Stimulated activated naive CD8-positive, alpha-beta T cell treated with anti-CD3 and anti-CD28 coated beads, Interleukin-15, Interleukin-2, amounts not matched to agents 100 U/mL and 50 U/mL, for 24 hours (primary cell): ENCODE measurements at places on chromosomes 2 and 18.

DNA sequence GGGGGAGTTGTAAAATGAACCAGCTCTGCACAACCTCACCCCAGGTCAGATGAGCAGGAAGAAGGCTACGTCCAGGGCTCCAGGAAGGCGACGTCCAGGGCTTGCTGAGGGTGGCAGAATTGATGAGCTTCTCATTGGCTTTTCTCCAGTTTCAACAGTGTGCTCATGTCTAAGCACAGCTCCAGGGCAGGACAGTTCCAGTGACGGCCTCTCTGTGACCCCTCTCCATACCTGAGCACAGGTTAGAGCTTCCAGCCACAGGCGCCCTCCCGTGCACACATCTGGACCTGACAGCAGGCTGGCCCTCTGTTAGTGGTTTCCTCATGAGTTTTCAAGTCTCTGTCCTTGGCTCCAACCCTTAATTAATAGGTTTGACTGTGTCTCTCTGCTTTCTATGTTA lies 327.6 kb downstream of the ZNF516 start:
- no peak for DNase-seq

DNA sequence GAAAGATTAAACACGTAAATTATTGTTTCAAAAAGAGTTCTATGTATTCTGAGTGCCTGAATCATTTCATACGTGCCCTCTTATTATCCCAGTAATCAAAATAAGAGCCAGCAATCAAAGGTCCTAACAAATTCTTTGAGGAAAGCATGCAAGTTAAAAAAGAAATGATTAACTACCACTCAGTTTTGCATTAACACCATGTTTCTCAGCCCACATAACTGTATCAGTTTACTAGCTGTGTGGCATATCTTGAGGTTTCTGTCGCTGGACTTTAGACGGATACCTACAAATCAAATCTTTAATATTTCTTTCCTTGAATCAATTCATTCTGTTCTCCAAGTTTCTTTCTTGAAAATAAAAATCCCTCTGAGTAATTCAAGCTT lies 668.9 kb upstream of the CHAC2 start:
- no peak for DNase-seq

DNA sequence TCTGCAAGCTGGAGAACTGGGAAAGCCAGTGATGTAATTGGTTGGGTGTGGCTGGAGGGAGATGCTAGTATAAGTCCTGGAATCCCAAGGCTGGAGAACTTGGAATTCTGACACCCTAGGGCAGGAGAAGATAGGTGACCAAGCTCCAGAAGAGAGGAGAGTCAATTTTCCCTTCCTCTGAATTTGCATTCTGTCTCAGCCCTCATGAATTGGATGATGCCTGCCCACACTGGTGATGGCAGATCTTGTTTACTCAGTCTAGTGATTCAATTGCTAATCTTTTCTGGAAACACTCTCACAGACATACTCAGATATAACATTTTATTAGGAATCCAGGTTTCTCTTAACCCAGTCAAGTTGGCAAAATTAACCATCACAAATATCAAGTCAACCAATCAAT lies 287.2 kb downstream of the RDH14 start:
- DNase-seq, result no peak

DNA sequence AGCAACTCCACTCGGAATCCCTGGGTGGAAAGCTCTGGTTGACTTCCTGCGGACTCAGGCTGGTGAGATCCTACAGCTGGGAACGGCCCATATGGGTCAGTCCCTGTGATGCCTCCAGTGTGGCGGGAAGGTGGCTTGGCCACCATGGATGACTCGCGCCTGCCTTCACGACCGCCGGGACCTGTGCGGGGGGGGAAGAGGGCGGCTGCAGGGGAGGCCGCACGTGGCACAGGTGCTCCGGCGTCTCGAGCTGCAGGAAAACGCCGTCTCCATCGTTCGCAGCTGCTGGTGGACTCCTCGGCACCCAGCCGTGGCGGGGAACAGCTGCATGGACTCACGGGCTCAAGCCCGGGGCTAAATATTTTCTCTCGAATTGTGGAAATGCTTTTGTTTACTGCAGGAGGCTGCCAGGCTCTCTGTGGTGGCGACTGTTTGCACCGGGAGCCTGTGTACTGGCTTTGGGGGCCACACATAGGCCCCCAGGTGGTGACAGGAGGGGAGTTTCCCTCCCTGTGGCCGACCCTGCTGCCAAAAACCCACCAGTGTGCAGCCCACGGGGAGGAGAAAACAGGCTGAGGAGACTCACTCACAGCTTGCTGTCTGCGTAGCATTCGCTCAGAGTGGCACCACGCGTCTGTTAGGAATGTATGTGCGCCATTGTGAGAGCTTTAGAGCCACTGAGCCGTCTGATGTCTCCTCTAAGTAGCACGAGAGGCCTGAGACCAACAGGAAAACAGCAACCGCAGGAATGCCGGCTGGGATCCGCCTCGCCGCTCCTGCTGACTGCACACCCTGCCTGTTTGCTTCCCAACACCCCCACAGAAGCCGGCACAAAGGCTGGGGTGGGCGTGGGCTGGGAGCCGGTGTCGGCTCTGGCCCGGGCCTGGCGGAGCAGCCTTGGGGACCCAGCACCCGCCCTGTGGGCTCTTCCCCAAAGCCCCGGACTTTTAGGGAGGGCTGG lies 89.2 kb downstream of the NFATC1 start:
- DNase-seq, result no peak

- DNase-seq, result no peak
Observed at GRCh38 chr2:6353669-6354068, 512.0 kb downstream of the CMPK2 start.

- no peak for DNase-seq
Observed at GRCh38 chr2:101771227-101771902, 73.9 kb downstream of the MAP4K4 start.

- DNase-seq, result no peak
Observed at GRCh38 chr2:136242100-136242499, 124.2 kb upstream of the CXCR4 start.

GRCh38 chr2:74513605-74514367 lies 464 bp upstream of the TLX2 start:
- peak; percentile 35 for DNase-seq

DNA sequence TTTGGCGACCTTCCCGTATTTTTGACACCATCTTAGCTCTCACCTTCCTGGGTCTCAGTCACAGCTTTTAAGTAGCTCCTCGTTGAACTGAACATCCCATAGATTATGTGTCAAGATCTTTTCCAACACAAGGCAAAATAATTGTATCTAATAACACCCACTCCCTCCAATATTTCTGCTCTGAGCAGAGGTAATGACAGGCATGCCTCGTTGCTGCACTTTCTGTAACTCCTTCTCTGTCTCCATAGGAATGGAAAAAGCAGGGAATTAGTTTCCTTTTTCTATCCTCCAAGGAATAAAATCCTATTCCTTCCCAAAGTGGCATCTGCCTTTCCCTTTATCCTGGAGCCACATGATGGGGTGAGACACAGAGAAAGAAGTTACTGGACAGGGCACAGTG lies 174.0 kb upstream of the CDH20 start:
- DNase-seq, result no peak

DNA sequence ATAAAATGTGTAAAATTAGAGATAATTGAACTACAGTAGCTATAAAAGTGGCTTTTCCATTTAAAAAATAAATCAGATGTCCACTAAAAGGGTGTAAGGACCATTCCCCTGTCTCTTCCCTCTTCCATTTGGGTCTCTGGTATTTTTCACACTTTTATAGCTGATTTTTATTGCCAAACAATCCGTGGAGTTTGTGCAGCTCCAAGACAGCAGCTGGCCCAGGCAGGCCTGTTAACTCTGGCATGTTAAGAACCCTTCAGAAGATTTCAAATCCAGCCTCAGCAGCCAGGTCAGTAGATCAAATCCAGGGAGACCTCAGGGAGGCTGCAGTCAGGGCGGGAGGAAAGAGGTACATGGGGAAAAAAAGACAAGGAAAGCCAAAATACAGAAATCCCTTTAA lies 827.1 kb upstream of the FANCL start:
- DNase-seq, result no peak

GRCh38 chr18:52310651-52311050 lies 29.3 kb upstream of the DCC start:
- DNase-seq, result no peak

GRCh38 chr2:175414882-175415487 lies 233.5 kb upstream of the ATP5MC3 start:
- peak; percentile 11 for DNase-seq

- DNase-seq, result no peak
Observed at GRCh38 chr2:151176661-151177060, 85.0 kb downstream of the RBM43 start.

DNA sequence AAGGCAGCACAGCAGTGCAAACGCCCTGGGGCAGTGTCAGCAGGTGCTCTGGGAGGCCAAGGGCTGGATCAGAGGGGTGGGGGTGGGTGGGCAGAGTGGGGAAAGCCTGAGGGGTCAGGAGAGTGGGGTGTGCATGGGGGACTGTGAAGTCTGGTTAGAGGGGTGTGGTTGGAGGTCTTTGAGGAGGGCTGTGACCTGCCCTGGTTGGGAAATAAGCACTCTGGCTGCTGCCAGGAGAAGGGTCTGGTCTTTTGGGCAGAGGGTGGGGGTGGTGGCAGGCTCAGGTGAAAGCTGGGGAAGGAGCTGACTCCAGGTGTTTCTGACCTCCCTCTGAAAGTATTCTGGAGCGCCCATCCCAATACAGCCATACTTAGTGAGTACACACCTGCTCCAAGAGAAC lies 4.2 kb downstream of the ALPI start:
- DNase-seq, result peak; percentile 1

- no peak for DNase-seq
Observed at GRCh38 chr2:230657906-230658305, 54.7 kb upstream of the CAB39 start.

DNA sequence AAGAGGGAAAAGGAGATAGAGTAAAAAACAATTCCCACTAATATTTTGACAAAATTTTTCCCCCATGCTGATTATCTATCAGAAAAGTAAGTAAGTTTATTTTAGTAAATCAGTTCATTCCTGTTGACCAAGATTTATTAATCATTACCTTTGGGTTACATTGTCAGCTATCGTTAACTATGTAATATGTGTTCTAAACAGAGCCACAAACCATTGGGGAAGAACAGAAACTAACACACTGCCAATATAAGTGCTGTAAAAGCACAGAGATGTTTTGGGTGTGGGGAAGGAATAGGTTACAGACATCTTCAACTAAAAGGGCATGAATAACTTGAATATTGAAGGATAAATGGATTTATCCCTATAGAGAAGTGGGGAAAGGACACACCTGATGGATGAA lies 42.5 kb upstream of the ACADL start:
- no peak for DNase-seq

DNA sequence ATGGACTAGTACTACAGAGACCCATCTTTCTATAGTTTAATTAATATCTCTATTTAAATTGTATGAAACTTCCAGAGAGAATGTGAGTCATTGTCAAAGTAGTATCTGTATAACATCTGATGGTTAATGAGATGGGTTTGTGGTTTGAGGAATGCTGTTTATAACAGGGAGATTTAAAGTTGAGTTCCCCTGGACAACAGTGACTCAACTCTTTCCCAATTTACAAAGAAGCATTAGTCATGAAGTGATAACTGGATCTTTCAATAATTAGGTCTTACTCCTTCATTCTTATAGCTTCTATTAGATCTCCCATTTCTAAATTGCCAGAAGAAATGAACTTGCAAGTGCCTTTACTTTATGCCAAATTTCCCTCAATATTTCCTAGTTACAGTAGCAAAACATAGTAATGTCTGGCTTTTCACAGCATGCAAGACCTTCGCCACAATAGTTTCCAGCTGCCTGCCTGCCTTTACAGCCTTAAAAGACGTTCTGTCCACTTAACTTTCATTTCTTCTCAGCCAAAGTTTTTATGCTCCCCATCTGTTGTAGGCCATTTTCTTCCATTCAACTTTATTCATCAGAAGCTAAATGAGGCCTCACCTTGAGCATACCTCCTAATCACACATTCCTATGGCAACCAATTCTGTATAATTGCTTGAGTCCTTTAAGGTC lies 47.7 kb upstream of the WDR75 start:
- no peak for DNase-seq

DNA sequence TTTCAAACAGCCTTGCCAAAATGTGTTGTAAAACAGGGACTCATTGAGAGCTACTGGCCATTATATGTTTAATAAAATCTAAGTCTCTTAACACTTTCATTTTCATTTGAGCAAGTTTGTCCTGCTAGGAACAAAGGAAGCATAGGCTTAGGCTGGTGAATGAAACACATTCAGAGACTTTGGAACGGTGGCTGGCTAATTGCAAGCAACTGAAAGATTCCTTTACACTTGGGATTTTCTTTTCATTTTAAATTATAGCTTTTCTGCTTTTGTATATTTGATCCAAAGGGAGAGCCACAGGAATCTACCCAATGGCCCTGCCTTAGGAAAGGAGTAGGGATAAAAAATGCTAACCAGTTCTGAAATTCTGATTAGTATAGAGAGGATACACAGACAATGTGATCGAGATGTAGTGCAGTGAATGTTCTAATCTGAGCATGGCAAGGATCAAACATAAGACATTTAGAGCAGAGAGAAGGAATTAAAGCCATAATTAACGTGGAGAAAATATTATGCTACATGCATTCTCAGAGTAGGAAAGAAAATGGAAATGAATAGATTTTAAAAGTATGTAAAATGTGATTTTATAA lies 911.4 kb upstream of the SLC39A10 start:
- DNase-seq, result no peak

GRCh38 chr18:39960550-39960949 lies 1994.5 kb upstream of the PIK3C3 start:
- DNase-seq, result no peak

DNA sequence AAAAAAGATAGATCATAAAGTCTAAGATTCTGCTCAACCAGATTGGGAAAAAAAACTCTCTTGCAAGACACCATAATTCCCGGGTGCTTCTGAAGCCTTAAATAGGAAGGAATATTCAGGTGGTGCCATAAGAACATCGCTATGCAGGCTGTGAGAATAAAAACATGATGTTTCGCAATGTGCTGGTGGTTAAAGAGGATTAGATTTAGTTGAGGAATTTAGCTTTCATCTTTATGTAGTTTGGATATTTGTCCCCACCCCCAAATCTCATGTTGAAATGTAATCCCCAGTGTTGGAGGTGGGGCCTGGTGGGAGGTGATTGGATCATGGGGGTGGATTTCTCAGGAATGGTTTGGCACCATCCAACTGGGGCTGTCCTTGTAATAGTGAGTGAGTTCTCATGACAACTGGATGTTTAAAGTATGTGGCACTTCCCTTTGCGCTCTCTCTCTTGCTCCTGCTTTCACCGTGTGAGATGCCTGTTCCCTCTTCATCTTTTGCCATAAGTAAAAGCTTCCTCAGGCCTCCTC lies 132.2 kb downstream of the AKAIN1 start:
- no peak for DNase-seq

DNA sequence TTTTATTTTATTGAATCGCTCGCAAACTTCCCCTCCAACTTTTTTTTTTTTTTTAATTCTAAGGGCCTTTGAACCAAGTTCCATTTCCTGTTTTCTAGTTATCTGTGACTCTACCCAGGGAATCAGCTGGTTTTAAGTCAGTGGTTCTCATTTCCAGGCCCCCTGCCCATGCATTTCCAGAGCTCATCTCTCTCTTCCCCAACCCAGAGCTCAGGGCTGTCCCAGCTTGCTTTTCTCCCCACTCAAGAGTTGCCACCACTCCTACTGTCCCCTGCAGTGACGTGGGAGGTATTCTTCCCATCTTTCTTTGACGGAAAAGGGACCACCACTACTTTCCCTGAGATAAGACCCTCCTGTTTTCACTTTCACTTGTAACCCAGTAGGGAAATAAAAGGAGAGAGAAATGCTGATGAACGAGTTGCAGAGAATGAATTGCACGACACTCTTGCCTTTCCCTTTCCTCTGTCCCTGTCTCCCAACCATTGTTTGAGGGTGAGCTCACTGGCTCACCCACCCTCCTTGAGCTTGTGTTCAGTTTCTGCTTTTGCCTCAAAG lies 42.1 kb downstream of the TET3 start:
- DNase-seq, result no peak
